Lower lobe of right lung (tissue), 2 donors: ENCODE measurements at places on chromosomes 7 and 10.

DNA sequence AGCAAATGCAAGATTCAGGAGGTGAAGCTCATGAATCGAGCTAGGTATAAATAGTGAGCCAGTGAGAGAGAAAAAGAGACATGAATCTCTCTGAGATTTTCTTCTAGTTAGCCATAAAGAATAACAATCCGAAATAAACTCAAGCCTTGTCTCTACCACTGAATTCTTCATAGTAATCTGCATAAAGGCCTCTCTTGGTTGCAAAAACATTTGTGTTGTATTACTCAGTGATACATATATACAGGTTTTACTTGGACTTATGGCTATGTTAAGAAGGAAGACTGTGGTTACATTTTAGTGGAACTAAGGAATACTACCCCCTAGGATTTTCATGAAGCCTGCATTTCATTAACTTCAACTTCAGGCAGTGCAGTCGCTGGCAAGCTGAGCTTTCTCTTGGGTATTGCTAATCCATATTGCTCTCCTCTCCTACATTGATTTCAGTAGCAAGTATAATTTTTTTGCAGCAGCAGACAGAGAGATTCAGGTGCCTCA lies 72.7 kb upstream of the TRIL start:
- DNase-seq, result no peak

DNA sequence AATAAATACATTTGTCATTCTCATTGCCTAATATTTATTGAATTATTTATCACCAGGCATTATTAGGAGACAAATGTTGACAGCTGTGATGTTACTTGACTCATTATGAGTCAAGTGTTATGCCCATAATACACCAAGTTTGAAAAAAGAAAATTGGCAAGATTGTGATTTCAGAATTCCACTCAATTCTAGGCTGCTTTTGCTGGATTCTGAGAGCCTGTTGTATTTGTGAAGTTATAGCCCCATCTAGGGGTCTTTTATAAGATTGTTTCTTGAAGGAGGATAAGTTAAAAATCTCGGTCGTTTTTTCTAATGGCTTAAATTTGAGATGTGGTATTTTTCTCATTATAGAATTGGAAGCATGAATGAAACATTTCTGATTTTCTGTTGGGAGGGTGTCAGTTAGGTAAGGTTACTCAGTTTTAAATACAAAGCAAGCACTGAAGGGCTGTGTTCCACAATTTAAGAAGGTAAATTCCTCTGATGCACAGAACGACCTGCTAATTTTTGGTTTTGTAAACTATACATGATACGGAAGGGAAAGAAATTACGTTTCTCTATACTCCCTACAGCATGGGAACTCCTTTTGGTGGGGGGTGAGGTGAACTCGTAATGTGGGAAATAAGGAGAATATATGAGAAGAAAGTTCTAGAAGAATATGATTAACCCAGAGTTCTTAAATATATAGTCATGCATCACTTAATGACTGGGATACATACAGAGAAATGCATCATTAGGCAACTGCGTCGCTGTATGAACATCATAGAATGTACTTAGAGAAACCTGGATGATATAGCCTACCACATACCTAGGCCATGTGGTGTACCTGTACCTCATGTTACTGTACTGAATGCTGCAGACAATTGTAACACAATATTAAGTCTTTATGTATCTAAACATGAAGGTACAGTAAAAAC lies 2.6 kb downstream of the STK31 start:
- DNase-seq, result no peak

GRCh38 chr10:43202224-43202656 lies 64.0 kb downstream of the CSGALNACT2 start:
- peak; percentile 72 for DNase-seq

- peak; percentile 69 for DNase-seq
Observed at GRCh38 chr7:157271991-157272324, 64.8 kb upstream of the DNAJB6 start.

- DNase-seq, result no peak
Observed at GRCh38 chr10:124706462-124707143, 37.6 kb downstream of the FAM53B start.
